ENCODE measurements at places on chromosomes 16 and 17.

- no peak for DNase-seq
Observed at GRCh38 chr16:65600046-65600445, 478.2 kb upstream of the CDH11 start.

- no peak for DNase-seq
Observed at GRCh38 chr17:50848711-50849110, 13.3 kb downstream of the WFIKKN2 start.

DNA sequence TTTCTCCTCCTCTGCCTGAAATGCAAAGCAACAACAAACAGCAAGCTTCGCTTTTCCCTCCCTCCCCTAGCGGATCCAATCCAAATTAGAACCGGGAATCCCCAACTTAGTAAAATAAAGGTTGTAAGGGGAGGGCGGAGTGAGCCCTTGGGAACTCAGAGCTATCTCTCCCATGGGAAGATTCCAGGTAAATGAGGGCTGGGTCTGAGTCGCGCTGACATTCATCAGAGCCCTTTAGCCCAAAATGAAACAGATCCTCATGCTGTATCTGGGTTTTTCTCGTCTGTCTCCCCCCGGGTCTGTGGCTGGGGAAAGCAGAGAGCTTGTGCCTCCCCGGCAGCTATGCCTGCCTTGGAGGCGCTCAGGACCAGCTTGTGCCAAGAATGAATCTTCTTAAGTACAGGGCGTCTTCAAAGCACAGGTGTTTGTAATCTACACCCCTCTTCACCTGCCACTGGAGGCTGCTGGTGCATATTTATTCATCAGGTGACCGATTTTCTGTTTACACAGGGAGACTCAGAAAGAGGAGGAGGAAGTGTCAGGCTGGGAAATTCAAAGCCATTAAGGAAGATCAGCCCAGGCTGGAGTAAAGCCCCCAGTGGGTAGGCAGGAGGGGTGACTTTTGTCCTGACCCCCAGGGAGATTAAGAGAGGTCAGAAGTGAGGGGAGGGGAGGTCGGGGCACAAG lies 55.0 kb upstream of the GSE1 start:
- DNase-seq: no peak

DNA sequence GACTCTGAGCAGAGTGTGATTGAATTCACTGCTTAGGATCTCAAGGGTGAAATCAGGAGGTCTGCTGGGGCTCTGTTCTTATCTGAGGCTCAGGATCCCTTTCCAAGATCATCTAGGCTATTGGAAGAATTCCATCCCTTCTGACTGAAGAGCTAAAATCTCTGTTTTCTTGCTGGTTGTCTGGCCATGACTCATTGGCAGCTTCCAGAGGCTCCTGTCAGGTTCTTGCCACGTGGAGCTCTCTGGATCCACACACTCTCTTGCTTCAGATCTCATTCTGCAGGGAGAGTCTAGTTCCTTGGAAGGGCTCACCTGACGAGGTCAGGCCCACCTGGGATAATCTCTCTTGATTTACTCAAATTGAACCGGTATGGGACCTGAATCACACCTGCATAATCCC lies 930.7 kb downstream of the CDH8 start:
- DNase-seq: no peak

DNA sequence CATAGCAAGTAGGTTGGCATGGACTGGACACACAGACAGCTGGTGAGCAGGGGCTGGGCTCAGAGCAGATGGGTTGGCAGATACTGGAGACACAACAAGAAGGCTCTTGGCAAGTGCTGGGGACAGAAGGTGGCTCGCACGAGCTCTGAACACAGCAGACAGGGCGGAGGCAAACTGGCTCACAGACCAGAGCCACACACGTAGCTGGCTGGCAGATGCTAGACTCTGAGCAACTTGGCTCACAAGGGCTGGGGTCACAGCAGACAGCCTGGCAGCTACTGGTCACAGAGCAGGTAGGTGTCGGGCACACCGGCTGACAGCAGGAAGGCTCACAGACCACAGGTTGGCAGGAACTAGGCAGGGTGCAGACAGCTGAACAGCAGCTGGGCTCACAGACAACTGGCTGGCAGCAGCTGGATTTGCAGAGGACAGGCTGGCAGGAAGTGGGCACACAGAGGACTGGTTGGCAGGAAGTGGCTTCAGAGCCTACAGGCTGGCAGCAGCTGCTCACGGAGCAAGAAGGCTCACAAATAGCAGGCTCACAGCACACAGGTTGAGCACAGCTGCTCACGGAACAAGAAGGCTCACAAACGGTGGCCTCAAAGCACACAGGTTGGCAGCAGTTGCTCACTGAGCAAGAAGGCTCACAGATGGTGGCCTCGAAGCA lies 725 bp downstream of the KRTAP16-1 start:
- peak; percentile 72 for DNase-seq

DNA sequence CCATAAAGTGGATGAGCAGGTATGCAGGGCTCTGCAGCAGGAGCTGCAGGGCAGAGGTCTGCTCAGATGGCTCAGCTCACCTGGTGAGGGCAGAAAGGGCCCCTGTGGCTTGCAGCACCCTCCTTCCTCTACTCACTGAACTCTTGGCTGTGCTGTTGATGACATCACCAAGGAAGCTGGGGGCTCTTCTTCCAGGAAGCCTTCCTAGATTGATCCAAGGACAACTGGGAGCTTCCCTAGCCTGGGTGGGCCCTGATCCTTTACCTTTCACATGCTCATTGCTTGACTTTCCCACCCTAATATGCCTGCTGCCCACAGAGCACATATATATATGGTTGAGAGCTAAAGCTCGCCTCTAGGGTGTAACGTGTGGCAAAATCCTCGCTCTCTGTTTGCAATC lies 2.5 kb downstream of the KIF19 start:
- no peak for DNase-seq

DNA sequence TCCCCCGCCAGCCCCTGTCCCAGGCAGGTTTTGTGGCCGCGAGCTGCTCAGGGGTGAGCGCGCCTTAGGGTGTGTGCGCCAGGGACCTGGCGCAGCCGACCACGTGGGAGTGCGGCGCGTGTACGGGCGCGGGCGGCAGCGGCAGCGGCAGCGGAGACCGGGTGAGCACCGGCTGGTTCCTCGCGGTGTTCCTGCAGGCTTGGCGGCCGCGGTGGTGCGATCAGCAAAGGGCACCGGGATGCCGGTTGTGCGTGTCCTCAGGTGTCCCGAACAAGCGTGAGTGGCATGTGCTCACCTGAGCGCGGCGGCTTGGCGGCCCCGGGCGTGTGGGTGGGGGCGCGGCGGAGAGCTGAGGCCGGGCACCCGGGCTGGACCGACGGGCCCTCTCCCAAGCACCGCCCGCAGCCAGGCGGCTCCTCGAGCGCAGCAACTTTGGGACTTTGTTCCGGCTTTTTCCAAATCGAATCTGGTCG lies 381 bp upstream of the HSD11B2 start:
- DNase-seq: no peak

DNA sequence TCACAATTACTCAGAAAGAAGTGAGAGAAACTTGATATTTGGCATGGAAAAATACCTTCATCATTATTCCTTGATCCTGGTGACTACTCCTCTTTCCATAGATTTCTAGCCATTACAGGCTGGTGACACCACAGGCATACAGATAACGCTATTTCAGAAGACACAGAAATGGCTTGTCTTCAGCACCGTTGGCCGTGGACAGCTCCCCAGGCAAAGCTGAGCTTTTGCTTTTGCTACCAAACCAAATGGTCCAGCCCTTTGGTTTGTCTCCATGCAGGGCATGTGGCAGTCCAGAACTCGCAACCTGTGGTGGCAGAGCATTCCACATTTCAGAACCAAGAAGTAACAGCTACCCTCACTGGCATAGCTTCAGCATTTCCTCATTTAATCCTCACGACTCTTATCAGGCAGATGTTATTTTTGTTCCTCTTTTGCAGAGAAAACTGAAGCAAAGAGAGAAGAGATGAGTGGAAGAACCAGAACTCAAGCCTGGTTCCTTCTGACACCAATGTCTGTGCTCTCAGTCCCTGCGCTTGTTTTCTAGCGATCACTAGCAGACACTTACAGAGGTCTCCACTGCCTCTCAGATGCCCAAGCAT lies 55.5 kb downstream of the HS3ST4 start:
- DNase-seq: peak; percentile 48

- DNase-seq: no peak
Observed at GRCh38 chr16:57871456-57871855, 69.2 kb upstream of the KIFC3 start.

DNA sequence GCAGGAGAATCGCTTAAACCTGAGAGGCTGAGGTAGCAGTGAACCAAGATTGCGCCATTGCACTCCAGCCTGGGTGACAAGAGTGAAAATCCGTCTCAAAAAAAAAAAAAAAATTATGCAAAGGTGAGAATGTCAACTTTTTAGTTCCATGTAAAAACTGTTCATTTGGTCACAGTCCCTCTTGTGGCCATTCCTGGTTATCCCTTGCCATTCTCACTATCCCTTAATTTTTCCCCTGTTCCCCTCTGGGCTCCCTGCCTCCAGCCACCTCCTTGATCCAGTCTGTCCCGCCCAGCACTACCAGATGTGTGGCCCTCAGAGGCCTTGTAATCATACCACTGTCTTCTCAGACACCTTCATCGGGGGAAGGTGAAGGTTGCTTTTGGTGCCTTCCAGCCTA lies 23.4 kb downstream of the DCAF7 start:
- DNase-seq: no peak

DNA sequence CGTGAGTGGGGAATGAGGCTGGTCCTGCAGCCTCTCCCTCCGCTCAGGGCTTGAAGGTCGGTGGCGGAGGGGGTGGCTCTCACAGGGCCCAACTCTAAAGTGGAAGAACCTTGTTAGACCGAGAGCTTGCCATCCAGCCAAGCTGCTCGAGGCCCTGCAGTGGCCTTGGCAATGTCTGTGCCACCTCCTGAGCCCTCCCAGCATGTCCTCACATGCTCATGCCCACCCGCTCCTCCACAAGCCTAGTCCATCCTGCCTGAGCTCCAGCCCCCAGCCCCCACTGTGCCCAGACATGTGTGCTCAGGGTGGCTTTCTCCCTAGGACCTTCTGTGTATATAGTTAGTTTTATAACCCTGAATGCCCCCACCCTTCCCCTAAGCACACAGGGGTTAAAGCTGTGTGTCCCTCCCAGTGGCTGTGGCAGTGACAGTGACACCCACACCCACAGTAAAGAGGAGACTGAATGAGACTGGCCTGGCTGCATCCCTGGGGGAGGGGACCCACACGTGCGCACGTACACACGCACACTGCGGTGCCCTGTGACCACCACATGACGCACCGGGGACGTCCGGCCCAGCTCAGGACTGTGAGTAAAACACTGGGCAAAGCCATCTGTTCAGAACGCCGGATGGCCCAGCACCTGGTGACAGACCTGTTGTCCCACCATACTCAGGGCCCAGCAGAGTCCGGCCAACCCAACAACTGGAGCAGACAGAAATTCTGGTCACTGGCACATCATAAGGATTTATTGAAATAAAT lies 15.6 kb downstream of the PDK2 start:
- no peak for DNase-seq

GRCh38 chr17:9363440-9364350 lies 211.9 kb downstream of the STX8 start:
- no peak for DNase-seq

GRCh38 chr17:49469831-49470810 lies 25.0 kb upstream of the NGFR start:
- DNase-seq: peak; percentile 54

DNA sequence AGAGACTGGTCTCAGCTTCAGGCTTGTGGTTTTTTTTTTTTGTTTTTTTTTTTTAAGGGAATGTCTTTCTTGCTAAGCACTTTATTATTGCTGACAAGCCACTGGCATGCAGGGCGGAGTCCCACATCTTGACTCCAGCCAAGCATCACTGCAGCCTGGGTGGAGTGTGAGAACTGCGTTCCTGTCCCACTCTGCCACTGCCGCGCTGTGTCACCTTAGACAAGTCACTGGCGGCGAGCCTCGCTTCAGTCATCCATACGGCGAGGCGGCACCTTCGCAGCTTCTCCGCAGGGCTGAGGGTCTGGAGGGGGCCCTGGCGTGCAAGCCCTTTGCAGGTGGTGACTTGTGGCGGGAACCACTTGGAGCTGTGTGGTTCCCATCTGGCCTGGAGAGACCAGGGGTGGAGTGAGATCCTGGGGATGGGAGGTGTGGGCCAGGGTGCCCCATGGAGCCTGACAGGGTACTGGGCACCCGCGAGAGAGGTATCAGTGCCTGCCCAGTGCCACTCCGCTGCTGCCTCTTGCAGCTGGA lies 99.1 kb upstream of the CIBAR2 start:
- DNase-seq: no peak

GRCh38 chr16:85943711-85944110 lies 44.7 kb downstream of the IRF8 start:
- DNase-seq: no peak

DNA sequence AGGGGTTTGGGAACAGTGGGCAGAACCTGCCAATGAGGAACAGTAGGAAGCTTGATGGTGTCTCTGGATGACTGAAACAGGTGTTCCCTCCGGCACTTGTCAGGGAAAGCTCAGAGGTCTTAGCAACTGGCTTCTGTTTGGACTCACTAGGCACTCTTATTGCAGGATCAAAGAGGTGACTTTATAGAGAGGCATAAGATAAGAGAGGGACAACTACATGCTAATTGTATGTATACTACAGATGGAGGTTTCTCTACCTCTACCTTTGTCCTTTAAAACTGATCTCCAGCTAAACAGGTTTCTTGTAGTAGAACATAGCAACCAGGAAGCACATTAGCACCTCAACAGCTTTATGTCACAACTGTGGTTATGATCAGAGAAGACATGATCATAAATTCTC lies 7.6 kb downstream of the CNTD1 start:
- DNase-seq: no peak

DNA sequence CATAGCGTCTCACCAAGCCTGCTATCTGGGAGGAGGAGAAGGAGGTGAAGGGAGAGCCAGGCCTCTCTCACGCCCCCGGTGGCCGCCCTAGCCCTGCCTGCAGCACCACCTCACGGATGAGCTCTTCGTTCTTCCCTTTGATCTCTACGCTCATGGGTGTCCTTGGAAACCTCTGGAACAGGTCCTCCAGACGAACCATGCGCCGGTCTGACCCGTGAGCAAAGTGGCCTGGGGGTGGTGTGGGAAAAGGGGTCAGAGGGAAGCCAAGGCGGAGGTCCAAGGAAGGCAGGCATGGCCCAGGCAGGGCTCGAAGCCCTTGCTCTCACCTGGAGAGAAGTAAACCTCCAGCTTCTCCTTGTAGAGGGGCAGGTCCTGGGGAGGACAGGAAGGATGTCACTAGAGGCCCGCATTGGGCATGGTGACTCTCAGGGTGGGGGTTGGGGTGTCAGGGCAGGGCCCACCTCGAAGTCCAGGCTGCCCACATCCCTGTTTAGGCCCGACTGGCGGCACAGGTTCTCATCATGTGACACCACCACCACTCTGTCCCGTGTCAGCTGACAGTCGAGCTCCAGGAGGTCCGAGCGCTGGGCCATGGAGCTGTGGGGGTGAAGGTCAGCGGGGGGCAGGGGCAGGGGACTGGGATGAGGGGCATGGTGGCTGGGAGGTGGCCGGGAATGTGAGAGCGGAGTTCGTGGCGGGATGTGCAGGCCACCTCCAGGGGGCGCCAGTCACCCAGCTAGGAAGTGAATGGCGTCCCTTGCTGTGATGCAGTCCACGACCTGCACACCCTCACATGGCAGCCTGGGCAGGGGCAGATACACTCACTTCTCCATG lies 923 bp downstream of the GDPD3 start:
- peak; percentile 60 for DNase-seq

DNA sequence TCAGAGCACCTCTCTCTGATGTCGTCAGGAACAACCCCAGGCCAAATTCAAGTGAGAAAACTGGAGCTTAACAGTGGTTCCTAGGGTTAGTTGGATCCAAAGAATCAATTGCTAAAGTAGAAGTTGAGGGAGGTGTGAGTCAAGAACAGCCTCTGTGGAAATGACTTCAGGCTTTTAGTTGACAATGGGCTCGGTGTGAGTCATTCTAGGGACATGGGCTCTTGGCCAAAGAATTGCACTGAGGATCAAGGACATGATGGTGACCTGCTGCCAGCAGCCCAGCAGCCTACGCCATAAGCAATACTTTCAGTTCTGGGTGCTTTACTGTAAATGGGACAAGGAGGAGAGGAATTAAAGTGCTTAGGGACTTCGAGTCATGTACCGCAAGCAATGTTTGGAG lies 32.1 kb upstream of the SMURF2 start:
- DNase-seq: no peak
